Epithelial cell of proximal tubule (primary cell): ENCODE measurements at places on chromosomes 12 and 14.
A peak's percentile ranks its signal among the peaks of the same experiment; 100 is the strongest.

DNA sequence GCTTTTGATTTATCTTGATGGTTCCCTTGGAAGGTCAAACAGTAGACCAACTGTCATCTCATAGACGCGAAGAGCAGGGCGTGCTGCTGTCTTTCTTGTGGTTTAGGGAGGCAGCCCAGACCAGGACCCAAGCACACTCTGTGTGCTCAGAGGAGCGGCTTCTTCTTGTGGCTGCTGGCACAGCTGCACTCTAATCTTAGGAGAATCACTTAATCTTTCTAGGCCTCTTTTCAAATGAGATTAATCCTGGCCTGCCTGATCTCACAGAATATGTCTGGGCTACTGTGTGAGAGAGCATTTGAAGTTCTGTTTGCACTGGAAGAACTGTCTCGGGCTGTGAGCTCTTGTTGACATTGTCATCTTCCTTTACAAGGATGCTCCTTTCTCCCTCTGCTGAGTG, 60.0 kb upstream of the TRAF3 start:
- DNase-seq, result no peak

GRCh38 chr14:54503486-54503885, 6.2 kb upstream of the CGRRF1 start:
- no peak for DNase-seq

GRCh38 chr12:109670731-109671130, 42.9 kb upstream of the FAM222A start:
- DNase-seq, result no peak

DNA sequence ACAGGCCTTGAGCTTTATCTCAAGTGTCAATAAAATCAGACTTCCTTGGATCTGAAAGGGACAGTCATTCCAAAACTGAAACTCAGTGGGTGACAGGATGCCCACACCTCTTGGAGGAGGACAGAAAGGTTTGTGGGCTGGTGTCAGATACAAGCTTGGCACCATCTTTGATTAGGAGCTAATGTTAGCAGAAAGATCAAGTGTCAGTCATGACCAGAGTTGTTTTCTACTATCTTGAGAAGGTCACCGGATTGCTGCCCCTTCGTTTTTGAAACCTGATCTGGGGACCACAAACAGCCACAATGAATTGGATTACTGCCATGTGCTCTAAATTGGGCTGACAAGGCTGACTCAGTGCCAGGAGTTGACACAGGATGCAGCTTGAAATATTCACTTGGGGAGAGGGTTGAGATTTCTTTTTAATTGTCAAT, 88.3 kb downstream of the OTOGL start:
- no peak for DNase-seq

GRCh38 chr12:6229224-6230218, 29.3 kb downstream of the CD9 start:
- DNase-seq, result no peak

DNA sequence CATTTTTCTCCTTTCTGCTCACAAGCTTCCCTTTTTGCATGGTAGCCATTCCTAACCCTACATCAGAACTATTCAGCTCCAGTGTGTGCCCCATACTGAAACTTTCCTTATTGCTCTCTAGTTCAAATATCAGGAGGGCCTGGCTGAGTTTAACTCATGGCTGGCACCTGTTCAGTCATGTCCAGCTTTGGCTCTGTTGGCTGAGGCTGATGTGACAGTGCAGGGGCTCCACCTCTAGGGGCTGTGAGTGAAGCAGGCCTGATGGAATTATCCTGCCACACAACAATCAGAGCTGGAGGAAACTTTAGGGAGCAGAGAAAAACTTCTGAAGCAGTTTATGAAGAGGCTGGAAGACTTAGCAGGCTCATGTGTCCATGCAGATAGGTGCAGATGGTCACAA, 8.5 kb downstream of the COQ6 start:
- no peak for DNase-seq

DNA sequence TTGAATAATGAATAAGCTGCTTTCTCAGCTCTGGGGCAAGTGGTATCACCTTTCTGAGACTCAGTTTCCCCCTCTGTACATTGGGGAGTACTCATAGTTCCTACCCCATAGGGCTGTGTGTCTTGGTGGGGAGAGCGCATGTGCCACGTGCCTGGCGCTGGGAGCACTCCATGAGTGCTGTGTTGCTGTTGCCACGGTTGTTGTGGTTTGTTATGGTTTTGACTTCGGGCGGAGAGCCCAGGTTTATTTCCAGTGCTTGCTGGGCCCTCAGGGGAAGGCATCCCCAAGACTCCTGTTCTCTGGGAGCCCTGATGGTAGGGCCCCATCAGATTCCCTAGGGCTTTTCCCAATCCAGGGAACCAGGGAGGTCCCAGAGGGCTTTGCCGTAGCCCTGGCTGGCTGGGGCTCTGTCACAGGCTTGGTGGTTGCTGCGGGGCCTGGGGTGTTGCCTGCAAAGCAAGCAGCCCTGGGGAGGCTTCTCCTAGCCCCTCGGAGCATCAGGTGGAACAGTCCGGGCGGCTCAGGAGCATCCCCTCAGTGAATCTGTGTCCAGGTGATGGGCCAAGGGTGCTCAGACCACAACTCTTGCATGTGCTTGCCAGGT, 18.6 kb downstream of the SH2B3 start:
- no peak for DNase-seq

DNA sequence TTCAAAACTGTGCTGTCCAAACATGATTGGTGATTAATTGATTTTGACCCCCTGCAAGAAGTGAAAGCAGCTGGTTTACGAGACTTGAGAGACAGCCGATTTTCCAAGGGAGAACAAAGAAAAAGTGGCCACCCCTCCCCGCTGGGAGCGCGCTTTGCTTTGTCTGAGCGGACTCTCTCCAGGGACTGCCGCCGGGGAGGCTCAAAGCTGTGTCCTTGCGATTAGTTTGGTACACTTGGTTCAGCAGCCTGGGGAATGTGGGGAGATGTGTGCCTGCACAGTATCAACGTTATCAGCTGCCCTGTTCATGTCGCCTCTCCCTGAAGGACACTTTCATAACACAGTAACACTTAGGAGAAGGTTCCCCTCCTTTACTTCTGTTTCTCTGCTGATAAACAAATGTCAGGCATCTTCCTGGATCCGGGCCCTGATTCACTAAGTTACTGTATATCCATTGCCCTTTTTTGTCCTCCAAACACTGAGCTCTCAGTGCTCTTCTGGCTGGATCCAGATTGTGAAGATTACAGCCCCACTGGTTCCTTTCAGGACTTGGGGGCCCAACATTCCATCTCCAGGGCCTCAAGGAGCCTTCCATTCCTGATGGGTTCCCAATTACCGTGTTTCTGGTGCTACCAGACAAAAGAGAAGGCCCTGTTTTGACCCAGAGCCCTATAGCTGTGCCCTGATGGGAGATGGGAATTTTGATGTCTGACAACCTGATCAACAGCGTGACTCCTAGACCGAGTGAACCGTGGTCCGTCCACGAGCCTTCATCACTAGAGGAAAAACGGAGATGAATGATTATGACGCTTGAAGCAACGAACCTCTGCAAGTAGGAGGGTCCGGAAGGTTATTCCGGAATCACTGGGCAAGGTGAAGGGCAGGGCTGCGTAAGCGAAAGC, 31.7 kb upstream of the TUBA1C start:
- DNase-seq, result no peak

GRCh38 chr12:115606040-115606439, 671.5 kb downstream of the MED13L start:
- no peak for DNase-seq

DNA sequence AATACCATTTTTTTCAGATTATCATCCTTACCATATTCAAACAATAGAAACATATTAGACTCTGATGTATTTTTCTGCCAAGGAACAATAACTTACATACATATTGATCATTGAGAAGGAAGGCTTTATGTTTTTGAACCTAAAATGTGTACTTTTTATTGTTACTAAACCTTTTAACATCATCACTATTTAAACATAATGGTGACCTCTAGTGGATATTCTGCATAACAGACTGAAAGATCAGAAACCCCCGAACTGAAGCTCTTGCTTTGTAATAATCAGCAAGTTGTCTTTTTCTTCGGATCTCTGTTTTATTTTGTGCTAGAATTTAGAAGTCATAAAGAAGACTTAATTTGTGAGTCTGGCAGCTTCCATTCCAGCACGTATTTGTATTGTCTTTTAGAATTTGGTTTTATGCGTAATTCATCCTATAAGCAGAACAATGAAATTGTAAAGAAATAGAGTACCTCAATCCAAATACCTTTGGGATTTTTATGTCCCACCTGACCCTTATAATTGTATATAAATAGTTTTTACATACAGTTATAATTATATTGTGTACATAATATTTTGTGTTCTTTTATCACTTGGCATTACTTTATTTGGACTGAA, 125.9 kb upstream of the ATF1 start:
- DNase-seq, result no peak

- DNase-seq, result no peak
Observed at GRCh38 chr12:43973385-43973784, 137.5 kb downstream of the TMEM117 start.

- DNase-seq, result no peak
Observed at GRCh38 chr12:110932046-110932445, 11.7 kb upstream of the MYL2 start.

GRCh38 chr12:6613776-6614512, 6.8 kb upstream of the CHD4 start:
- peak; percentile 93 for DNase-seq

GRCh38 chr14:76917745-76918255, 91.6 kb downstream of the LRRC74A start:
- DNase-seq, result no peak

DNA sequence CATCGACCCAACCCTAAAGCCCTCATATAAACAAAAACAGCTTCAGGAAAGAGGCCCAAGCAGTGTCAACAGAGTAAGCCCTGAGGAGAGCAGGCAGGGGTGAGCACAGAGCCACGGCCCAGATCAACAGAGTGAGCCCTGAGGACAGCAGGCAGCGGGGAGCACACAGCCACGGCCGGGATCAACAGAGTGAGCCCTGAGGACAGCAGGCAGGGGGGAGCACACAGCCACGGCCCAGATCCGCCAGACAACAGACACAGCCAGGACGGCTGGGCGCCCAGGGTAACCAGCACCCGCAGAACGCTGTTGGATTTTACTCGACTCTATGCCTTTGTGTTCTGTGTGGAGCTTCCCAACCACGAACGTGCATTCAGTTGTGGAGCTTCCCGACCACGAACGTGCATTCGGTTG, 15.0 kb downstream of the CCDC85C start:
- DNase-seq, result no peak
